Astrocyte (in vitro differentiated cells and primary cell): ENCODE measurements at places on chromosomes 3 and 15. TPM values are rescaled to one million over a fixed set of nuclear protein-coding genes. Genes with fewer than 3 reads are reported as not detected.

- H3K4me1 ChIP-seq: peaks cover 30% of the 10 kb centered on the region
- no peak overlapping the region for H3K27ac ChIP-seq
- no peaks in the 10 kb centered on the region for H3K27me3 ChIP-seq
- DNase-seq: no peak
These were observed 22.8 kb downstream of the TMEM43 start for GRCh38 chr3:14147617-14148016.

DNA sequence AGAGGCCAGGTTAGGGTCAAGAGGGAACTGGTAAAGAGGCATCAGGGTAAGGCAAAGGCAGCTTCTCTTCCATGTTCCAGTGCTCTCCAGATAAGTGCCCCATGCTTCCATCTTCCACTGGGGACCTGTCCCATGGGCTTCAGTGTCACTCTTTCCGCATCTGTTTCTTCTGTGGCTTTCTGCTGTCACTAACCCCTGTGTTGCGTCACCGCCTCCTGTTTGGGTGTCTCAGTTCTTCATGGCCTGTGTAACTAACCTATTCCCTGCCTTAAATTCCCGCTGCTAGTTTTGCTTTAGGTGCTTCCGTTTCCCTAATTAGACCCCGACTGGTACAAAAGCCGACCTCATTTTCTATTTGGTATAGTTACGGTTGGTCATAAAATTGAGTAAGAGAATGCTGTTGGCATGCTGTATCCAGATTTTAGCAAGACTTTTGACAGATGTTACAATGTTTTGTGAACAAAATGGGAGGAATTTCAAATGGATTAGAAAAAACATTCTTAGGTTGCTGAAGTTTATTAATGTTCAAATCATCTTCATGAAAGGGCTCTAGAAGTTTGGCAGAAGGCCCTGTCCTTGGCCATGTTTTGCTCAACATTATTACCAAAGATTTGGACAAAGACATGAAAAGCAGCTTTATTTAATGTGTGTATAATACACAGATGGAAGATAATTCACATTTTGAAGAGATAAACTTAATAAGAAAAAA lies 245.3 kb downstream of the BBX start:
- no peak for DNase-seq
- no peaks in the 10 kb centered on the region for H3K27me3 ChIP-seq
- no peak overlapping the region for H3K4me3 ChIP-seq
- no peaks in the 10 kb centered on the region for H3K4me1 ChIP-seq
- no peaks in the 10 kb centered on the region for H3K36me3 ChIP-seq
- no peak overlapping the region for H3K27ac ChIP-seq

DNA sequence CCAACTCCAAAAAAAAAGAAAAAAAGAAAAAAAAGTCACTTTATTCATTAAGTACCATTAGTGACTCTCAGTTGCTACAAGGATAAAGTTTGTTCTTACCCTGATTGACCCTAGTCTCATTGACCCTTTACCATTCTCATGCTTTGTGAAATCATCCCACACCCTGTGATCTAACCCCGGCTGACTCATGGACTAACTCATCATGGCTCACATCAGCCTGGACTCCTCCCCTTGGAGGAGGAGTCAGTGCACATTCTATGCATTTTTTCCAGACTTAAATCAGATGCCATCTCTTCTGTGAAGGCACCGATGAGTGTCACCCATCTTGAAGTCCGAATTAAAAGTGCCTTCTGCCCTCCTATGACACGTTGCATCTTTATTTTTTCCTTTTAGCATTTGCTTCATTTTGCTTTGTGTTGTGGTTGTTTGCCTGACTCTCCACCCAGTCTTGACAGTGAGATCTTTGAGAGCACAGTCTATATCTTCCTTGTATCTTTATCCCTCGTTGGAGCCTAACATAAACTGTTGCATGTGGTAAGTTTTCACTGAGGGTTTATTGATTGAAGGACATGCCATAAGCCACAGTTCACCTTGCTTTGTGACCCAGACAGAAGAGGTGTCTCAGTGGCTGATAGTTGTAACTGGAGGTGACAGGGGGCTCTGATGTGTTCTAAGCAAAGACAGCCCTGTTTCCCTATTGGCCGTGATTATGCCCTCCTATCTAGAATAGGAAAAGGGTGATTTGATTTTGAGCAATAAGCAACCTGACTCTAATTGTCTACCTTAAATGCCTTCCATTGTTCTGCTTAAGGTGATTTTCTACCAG lies 72.1 kb downstream of the IL1RAP start:
- H3K4me3 ChIP-seq: no peak overlapping the region
- H3K27ac ChIP-seq: peak overlapping the region; percentile 79
- peak; percentile 89 for DNase-seq
- H3K27me3 ChIP-seq: no peaks in the 10 kb centered on the region

- no peak overlapping the region for H3K4me3 ChIP-seq
- DNase-seq: peak; percentile 1
- H3K27me3 ChIP-seq: no peaks in the 10 kb centered on the region
- H3K27ac ChIP-seq: no peak overlapping the region
- H3K36me3 ChIP-seq: no peaks in the 10 kb centered on the region
These were observed 3.7 kb downstream of the MDFIC2 start for GRCh38 chr3:70308760-70309159.

DNA sequence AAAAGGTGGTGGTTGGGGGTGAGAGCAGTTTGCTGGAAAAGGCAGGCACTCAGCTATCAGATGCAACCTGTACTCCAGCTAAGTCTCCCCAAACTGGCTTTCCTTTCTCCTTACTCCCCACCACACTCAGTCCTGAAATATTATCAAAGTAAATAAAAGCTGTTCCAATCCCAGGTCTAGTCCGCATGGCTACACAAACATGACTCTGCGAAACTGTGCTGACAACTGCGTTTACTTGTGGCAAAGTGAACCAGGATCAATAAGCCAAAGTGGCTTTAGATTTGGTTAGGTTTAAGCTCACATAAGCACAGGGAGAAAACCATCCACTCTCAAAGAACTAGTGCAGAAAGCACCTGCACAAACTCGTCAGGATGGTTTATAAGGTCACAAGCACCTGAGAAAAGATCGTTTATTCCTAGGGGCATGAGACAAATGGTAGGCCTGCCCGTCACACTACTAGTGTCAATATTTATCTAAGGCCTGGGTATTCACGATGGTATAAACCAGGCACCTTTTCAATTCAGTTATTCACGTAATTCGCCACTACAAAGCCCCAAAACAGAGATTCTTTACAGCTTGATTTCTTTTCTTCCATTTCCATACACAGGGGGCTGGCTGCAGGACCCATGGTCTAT lies 25.3 kb downstream of the LRIG1 start:
- no peaks in the 10 kb centered on the region for H3K27me3 ChIP-seq
- H3K4me1 ChIP-seq: peaks cover 44% of the 10 kb centered on the region
- no peak for DNase-seq
- H3K4me3 ChIP-seq: no peak overlapping the region
- no peak overlapping the region for H3K27ac ChIP-seq

The ROPN1 gene
- not detected in 2 replicates for total RNA-seq

The PRTG gene
- total RNA-seq: 13.6 and 39.4 TPM in 2 replicates

The NANOGP8 gene
- not detected in 2 replicates for total RNA-seq

The SERINC4 gene
- 0.30 TPM in 1 of 2 replicates, not detected in the other for total RNA-seq

The OR5K2 gene
- not detected in 2 replicates for total RNA-seq

The CCR9 gene
- total RNA-seq: not detected in 2 replicates

The CERS3 gene
- not detected in 2 replicates for total RNA-seq

The IL20RB gene
- total RNA-seq: 22.0 and 23.6 TPM in 2 replicates
